Fibroblast of skin of right biceps (primary cell): ENCODE measurements at places on chromosomes 12 and 14.

DNA sequence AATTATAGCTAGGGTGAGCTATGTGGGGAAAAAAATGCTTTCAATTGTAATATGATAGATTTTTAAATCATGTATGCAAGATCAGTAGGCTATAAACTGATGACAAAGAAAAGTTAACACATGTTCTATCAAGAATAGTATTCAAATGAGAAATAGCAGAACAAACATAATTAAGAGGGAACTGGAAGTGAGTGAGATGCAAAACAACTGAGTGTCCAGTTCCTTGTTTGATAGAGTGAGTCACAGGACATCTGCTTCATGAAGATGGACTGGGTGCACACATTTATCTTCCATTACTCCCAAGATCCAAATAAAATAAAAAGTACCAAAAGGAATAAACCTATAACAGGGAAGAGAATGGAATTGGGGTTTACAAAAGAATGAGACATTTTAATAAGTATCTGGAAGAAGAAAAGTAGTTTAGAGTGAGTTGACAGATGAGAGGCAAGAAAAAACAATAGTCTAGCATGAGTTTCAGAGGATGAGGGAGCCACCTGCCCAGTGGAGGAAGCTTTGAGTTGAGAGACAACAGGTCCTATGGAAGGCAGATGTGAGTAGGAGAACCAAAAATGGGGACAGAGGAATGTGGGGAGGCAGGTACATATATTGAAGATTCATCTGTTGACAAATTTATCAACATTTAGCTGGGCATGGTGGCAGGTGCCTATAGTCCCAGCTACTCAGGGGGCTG lies 178.1 kb upstream of the ARHGAP5 start:
- no peak for DNase-seq

GRCh38 chr12:102958073-102958829 lies 777 bp downstream of the ASCL1 start:
- DNase-seq, result peak; percentile 39

DNA sequence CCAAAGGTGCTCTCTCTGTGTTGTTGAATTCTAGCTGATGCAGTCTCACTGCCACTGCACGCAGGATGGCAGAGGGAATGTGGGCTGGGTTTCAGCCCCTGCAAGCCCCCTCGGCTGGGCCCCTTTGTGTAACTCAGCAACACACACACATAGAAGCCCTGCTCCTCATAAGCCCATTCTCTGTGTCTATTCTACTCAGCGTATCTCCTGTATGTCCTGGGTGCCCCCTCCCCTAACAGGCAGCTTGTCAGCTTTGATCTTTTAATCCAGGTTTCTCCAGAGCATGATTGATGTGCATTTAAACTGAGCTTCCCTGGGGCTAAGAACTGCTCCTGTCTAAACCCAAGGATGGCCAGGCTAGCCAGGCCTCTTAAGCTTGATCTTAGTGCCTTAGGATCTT lies 43.0 kb downstream of the SRRM4 start:
- DNase-seq, result no peak

DNA sequence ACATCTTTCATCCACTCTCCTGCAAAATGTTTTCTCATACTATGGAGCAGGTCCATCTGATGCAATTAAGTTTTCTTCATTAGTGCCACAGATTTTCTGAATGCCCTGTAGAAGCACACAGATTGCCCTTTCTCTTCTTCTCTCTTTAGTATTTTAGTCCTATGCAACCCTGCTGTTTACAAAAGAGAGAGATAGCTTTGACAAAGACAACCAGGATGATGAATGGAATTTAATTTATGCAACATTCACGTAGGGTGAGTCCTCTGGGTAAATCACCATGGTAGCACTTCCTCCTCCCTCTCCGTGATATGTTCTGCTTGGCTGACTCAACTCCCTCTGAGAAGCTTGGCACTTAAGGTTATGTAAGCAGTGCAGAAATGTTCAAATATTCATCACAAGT lies 400.9 kb upstream of the PDE3A start:
- DNase-seq, result peak; percentile 96

DNA sequence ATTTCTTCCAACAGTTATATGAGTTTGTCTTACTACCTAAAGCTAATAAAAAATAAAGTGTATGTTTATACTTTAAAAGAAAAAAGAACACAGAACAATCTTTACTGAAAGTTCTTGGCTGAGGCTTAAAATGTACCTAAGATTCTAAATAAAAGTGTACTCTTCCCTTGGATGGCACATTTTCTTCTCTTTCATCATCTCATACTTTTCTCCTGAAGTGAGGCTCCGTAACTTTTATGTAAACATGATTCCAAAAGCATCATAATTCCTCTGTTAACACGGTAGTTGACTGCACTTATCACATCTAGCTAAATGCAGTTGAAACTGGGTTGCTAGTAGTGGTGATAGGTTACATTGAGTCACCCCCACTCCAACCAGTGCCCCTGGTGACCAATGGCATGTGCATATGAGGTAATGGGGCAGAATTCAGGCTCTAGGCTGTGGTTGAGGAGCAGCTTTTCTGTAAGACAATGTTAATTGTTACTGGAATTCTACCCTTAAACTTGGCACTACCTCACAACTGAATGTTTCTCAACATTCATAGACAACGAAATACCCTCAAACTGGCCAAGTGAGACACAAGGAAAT lies 38.4 kb downstream of the WASHC3 start:
- peak; percentile 68 for DNase-seq

DNA sequence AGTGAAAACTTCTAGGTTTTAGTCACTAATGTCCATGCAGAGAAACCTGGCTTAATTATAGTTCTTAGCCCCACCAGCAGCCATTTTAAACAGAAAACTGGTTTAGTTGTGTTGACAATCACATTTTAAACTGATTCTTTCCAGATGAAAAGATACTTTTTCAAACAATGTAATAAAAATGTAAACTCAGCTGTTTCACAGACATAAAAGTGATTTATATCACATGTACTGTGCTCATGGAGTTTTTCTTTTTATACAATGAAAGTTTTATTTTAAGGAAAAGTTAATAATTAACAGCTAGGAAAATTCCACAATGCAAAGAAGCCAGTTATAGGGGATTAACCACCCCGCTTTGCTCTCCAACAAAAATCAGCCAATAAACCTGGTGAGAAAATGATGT lies 129.7 kb downstream of the PAX9 start:
- DNase-seq, result no peak

- DNase-seq, result no peak
Observed at GRCh38 chr14:34020014-34020413, 69.1 kb upstream of the EGLN3 start.

- no peak for DNase-seq
Observed at GRCh38 chr12:116128779-116129178, 148.7 kb downstream of the MED13L start.
